ENCODE measurements at places on chromosomes 2 and 18.

GRCh38 chr2:233112776-233113452 lies 52.8 kb downstream of the INPP5D start:
- no peak for DNase-seq

- DNase-seq: no peak
Measured at GRCh38 chr2:220076734-220077133, 449.3 kb downstream of the SLC4A3 start.

DNA sequence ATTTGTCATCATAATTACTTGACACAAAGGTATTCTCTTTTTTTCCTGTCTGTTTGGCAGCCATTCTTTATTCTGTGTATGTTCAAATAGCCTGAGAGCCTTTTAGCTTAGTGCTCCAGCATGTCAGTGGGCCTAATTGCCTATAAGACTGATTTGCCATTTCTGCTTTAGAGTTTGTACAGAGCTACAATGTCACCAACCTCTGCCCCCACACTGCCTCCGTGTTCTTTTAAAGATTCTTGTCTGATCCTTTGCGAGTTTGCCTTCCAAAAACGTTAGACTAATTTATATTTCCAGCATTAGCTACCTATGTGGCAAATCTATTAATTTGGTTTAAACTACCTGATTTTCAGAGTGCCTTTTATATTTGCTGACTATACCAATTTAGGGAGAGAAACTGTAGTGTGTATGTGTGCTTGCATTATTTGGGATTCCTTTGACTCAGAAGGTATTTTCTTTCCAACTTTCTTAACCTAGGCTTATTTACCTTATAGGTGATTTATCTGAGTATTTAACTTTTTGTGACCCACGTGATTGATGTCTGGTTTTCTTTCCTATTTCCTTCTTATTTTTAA lies 70.8 kb downstream of the FAM117B start:
- DNase-seq: no peak

DNA sequence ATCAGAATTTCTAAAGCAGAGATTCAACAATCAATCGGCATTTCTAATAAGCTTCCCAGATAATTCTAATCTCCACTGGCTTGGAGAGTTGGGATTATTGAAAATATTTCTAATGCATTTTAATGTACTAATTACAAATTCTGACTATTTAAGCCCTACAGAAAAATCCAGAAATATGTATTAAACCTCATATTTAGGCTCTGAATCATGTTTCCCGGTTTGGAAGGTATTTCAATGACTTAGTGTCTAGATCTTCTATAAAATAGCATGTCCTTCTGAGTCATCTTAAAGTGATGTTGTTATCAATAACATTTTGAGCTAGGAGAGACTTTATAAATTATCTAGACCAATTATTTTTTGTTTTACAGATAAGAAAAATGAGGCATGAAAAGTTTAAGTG lies 258.8 kb upstream of the NRXN1 start:
- no peak for DNase-seq

DNA sequence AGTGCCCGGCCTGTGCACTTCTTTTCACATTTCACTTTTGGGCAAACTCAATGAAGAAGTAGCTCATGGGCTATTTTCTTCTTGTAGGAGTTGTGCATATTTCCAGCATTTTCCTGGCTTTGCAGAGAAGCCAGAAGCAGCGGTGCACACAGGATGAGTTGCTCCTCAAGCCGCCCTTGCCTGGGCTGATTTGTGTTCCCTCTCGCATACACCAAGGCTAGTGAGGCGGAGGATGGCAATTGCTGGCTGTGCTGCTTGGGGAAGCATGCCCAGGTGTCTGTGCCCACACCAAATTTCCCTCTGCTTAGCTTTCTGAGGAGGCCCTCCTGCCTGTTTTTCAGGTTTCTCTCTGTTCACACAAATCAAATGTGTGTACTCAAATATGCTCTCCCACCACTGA lies 85.4 kb upstream of the TMEM200C start:
- DNase-seq: no peak

DNA sequence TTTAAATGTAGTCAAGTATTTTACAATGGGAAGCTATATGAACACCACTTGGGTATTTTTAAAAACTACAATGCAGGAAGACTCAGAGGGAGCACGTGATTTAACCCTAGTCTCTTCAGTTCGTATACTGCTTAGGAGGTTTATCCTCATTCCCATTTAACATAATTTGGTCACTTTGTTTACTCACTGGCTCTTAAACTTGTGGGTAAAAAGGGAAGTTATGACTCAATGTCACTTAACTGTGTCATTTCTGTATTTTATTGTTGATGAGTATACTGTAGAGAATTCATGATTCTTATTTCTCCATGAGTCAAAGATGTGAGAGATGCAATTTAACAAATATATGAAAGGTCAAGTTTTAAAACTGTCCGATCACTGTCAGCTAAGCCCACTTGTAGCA lies 48.2 kb downstream of the SLC66A3 start:
- DNase-seq: no peak

GRCh38 chr18:45044787-45045186 lies 364.1 kb downstream of the SETBP1 start:
- DNase-seq: no peak

- DNase-seq: no peak
Measured at GRCh38 chr2:49068613-49069012, 85.7 kb downstream of the FSHR start.

DNA sequence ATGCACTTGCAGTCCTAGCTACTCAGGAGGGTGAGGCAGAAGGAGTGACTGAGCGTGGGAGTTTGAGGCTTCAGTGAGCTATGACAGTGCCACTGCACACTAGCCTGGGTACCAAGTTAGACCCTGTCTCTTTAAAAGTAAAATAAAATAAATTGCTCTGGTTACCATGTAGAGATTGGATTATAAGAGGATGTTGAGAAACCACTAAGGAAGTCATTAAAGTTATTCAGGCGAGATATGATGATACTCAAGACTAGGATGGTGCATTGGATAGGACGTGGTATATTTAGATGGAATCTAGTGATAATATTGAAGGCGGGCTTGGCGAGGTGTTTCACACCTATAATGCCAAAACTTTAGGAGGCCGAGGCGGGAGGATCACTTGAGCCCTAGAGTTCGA lies 50.6 kb downstream of the BMPR2 start:
- DNase-seq: no peak
